ENCODE measurements at places on chromosomes 7 and 10.

DNA sequence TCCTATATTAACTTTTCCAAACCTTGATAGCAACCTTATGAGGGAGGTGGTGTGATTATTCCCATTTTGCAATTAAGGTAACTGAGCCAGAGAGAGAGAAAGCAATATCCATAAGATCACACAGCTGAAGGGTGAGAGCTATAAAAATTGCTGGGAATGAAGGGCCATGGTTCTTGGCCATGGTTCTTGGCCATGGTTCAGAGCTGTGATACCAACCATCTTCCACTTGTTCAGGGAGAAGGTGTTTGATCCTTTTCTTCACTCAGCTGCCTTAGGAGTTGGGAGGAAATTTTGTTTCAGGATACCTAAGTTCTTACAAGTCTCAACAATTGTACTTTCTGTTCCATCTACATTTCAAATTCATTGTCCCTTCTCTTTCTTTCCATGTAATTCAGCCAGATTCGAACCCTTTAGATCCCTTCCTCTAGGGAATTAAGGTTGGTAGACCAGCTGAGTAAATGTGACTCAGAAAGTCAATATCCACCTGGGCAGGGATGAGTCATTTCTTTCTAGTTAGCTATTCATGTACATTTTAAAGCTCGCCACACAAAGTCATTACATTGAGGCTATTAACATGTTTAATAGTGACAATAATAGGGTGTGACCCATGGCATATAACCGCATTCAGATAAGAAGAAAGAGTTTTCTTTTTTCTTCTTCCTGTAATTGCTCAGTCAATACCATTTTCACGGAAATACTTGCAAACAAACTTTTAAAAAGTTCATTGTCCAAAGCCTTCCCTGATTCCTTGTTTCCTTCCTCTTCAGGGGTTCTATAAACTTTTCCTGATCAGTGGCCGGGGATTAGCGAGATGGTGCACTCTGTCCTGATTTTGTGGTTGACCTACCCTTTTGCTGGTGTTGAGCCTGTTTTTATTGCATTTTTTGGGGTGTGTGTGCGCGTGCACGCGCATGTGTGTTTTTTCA is 143.4 kb downstream of the TCF7L2 start:
- no peak for DNase-seq

GRCh38 chr7:137909042-137909441 is 62.3 kb upstream of the DGKI start:
- DNase-seq = no peak

DNA sequence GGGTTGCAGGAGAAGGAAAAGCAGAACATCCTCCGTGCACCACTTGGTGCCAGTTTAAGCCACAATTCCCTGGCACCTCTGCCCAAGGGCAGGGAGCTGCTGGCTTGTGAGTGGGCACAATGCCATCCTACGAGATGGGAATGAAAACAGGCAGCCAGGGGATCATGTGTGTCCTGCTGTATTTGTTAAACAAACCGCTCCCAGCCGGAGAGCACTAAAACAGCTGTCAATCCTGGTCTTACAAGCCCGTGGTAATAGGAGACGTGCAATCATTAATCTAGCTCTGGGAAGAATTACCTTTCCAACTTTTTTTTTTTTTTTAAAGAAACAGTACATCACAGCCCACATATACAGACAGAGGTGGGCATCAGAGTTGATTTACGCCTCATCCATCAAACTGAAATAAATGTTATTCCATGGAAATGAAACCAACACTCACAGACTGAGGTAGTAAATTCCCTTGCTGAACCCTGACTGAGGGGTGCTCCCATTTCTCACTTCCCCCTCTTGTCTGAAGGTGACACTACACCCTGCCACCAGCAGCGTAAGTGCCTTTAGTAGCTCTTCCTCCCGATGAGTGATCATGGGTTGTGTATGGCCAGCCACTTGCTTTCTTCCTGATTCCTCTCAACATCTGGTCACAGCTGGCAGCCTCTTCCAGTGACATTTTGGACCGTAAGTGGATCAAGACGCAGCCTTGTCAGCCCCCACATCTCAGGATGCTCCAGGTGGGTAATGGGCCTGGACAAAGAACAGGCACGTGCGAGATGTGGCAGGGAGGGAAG is 143.8 kb downstream of the TEX36 start:
- no peak for DNase-seq

DNA sequence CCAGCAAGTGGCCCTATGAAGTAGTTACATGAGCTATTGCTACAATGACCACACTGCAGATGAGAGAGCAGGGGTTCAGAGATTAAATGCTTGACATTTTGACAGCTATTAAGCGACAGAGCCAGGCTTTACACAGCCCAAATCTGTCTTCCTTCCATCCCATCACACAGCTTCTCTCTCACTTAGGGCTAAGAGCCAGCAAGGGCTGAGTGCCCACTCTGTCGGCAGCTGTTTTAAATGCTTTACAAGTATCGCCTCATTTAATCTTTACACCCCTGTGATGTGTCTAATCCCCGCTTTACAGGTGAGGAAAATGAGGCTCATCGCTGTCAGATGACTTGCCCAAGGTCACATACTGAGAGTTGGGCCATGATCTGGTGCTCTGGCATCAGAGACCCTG is 15.2 kb upstream of the OPALIN start:
- no peak for DNase-seq
